ENCODE measurements at places on chromosomes 1 and 21.

DNA sequence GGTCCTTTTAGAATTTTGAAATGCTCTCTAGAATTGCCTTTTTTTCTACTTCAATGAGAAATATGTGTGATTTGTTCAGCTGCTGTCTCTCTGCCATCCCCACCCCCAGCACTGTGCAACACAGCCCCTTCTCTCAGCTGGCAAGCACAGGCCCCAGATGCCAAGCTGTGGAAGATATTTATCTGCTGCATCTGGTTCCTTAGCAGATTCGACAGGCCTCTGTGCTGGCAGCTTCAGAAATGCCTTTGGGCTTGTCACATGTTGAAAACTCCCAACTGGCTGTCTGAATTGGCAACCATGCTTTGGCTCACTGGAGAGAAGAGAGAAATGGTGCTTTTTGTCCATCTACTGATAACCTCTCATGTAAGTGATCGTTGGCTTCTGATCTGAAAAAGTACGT, 206.7 kb upstream of the C1orf87 start:
- DNase-seq, result no peak

DNA sequence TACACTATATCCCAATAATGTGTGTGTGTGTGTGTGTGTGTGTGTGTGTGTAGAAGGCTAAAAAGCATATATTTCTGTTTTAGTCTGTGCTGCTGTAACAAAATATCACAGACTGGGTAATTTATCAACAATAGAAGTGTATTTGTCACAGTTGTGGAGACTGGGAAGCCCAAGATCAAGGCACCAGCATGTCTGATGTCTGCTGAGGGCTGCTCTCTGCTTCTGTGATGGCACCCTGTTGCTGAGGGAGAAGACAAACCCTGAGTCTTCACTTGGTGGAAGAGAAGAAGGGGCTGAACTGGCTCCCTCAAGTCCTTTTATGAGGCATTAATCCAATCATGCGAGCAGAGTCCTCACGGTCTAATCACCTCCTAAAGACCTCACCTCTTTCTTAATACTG, 23.0 kb upstream of the RAB4A start:
- no peak for DNase-seq

- no peak for DNase-seq
Measured at GRCh38 chr21:39531840-39532239, 80.1 kb downstream of the SH3BGR start.

- peak; percentile 64 for DNase-seq
Measured at GRCh38 chr1:177170756-177171535, at the start of gene BRINP2. BRINP2 (plus strand) TSS chr1:177170958; CDS start chr1:177229877, 58,919 bp downstream.

DNA sequence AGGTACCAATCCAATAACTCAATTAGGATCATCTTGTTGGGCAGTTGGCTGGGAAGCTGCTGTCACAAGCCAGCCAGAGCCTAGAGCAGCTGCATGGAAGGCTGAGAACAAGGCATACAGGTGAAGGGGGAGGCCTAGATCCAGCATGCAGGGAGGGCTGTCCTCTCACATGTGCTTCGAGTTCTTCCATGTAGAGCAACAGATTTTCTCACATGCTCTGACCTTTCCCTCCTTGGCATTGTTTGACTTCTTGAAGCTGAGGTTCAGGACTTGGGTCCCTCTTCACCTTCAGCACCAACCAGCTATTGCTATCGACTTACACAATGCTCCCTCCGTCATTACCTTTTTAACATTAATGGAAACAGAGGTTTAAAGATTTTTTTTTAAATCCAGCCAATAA, 257.7 kb downstream of the ATG4C start:
- no peak for DNase-seq

All from NCI-H748 treated with DMSO at 0.1 percent for 48 hours (cell line).